ENCODE measurements at places on chromosomes 3 and 15. TPM values are rescaled to one million over a fixed set of nuclear protein-coding genes. Genes with fewer than 3 reads are reported as not detected.
A peak's percentile ranks its signal among the peaks of the same experiment; 100 is the strongest.

- H3K4me1 ChIP-seq: no peaks in the 10 kb centered on the region
- no peak overlapping the region for H3K4me3 ChIP-seq
- peaks cover 2% of the 10 kb centered on the region for H3K36me3 ChIP-seq
- H3K27me3 ChIP-seq: peaks cover 6% of the 10 kb centered on the region
- no peak overlapping the region for H3K27ac ChIP-seq
- no peak for DNase-seq
These were observed 8.8 kb downstream of the ANKUB1 start for GRCh38 chr3:149783576-149783975.

- no peak overlapping the region for H3K27ac ChIP-seq
- H3K4me3 ChIP-seq: no peak overlapping the region
- no peaks in the 10 kb centered on the region for H3K36me3 ChIP-seq
- no peaks in the 10 kb centered on the region for H3K27me3 ChIP-seq
These were observed 76.6 kb downstream of the SNRK start for GRCh38 chr3:43362961-43363360.

GRCh38 chr15:61248790-61249189, 19.7 kb upstream of the RORA start:
- H3K4me1 ChIP-seq: peaks cover 6% of the 10 kb centered on the region
- H3K27ac ChIP-seq: no peak overlapping the region
- no peak overlapping the region for H3K4me3 ChIP-seq
- DNase-seq: no peak
- peaks cover 31% of the 10 kb centered on the region for H3K27me3 ChIP-seq
- H3K36me3 ChIP-seq: no peaks in the 10 kb centered on the region

GRCh38 chr3:177460047-177460446, 262.8 kb upstream of the TBL1XR1 start:
- H3K4me1 ChIP-seq: peaks cover 7% of the 10 kb centered on the region
- H3K4me3 ChIP-seq: no peak overlapping the region
- H3K27me3 ChIP-seq: no peaks in the 10 kb centered on the region
- H3K27ac ChIP-seq: no peak overlapping the region

- H3K4me3 ChIP-seq: no peak overlapping the region
- no peaks in the 10 kb centered on the region for H3K36me3 ChIP-seq
- no peaks in the 10 kb centered on the region for H3K4me1 ChIP-seq
- H3K27ac ChIP-seq: no peak overlapping the region
- no peak for DNase-seq
These were observed 23.3 kb upstream of the IREB2 start for GRCh38 chr15:78414621-78415250.

DNA sequence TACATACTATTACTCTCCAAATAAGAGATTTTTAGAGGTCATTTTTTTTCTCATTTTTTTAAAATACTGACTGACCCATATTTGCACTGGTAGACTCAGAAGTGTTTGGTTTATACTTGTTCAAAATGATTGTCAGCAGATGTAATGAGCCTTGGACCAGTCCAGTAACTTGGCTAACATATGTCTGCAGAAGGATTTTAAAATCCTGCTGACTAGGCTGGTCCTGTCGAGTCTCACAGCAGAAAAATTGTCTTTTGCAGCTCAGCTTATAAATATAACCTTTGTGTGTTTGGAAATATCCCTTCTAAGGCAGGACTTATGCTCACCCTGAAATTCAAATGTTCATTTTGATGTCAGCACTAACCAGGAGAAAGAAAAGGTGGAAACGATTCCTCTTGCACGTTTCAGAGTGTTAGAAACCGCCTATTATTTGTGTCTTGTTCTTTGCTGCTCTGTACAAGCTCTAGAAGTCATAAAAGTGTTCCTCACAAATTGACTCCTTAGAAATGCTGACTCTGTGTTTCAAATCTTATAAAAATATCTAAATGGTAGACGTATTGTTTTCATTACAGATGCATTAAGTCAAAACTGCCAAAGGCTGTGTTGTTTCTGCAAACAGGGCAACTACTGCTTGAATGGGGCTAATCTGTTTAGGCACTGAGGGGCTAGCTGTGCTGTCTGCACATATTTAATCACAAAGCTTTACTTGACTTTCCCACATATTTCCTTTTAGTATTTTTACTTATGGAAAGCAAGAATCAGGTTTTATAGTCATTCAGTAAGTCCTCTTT, 95.3 kb downstream of the CHL1 start:
- no peaks in the 10 kb centered on the region for H3K27me3 ChIP-seq
- no peak overlapping the region for H3K27ac ChIP-seq
- no peak for DNase-seq
- H3K4me3 ChIP-seq: no peak overlapping the region
- H3K4me1 ChIP-seq: no peaks in the 10 kb centered on the region
- no peaks in the 10 kb centered on the region for H3K36me3 ChIP-seq

DNA sequence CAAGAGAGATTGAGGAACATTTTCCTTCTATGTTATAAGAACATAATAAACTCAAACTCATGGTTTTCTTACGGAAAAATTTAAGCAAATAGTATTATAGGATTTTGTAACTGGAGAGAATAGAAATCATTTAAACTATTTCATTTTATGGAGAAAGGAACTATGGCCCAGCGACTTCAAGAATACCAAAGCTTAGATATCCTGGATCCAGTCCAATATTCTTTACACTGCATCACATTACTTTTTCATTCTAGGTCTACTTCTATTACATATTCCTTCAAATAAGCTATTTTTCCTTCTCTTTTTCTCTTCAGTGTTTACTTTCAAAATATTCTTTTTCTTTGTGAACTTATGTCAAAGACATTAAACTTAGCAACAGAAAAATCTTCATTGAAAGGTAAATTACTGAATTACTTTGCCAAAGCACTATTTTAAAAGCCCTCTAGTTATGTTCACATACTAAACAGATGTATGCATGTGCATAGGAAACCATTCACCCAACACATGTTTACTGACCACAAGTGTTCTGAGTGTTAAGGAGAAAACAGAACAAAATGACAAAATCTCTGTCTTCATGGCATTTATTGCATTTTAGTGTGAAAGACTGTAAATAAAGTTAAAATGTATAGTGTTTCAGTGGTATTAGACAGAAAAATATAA, 20.4 kb downstream of the KPNA4 start:
- no peak overlapping the region for H3K4me3 ChIP-seq
- H3K4me1 ChIP-seq: peaks cover 73% of the 10 kb centered on the region
- no peak for DNase-seq

DNA sequence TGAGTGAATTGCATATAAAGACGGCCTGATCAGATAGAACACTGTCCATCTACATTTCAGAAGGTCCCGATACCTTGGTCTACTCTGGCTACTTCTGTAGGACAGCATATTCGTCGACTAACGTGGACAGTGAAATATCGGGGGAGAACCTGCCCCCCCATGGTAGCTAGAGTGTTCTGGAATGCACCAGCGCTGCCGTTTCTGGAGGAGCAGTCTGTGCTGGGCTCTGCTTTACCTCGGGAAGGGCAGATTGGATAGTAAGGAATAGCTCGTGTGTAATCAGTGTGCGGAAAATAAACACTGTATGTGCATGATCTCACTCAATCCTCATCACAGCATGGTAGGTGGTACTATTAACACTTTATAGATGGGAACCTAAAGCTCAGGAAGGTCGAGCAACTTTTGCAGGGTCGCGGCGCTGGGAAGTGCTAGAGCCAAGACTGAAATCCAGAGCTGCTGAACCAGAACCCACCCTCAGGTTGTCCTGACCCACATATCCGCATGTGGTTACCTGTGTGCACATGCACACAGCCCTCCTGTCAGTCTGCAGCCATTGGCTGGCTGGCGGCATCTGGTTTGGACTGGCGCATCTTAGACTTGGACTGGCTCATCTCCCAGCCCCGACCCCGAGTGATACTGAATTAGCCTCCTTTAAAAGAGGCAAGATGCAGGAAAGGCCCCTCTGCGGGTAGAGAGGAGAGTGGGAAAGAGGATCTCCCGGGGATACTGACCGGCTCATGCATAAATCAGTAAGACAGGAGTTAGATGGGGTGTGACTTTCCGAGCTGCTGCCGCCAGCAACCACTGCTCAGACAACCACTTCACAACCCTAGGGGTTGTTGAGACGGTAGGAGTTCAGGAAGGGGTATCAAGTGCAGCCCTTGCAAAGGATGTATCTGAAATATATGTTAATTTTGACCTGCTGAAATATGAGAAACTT, 155.0 kb upstream of the BHLHE40 start:
- H3K27ac ChIP-seq: peak overlapping the region; percentile 85
- DNase-seq: no peak
- no peaks in the 10 kb centered on the region for H3K27me3 ChIP-seq
- H3K4me3 ChIP-seq: peak overlapping the region; percentile 70
- H3K4me1 ChIP-seq: peaks cover 99% of the 10 kb centered on the region

GRCh38 chr15:39896101-39896500, 24.0 kb downstream of the GPR176 start:
- H3K4me1 ChIP-seq: no peaks in the 10 kb centered on the region
- peaks cover 10% of the 10 kb centered on the region for H3K27me3 ChIP-seq
- DNase-seq: no peak
- no peak overlapping the region for H3K27ac ChIP-seq
- H3K36me3 ChIP-seq: no peaks in the 10 kb centered on the region

LRTM1 gene
- total RNA-seq: not detected

CCR1 gene
- 1.3 TPM for total RNA-seq

Measured in activated CD4-positive, alpha-beta memory T cell treated with anti-CD3 and anti-CD28 coated beads for 36 hours (primary cell).